Right forelimb (tissue), 1 donor: ENCODE measurements at places on chromosomes 7 and 10.

- DNase-seq: no peak
These were observed 115.3 kb downstream of the JAZF1 start for GRCh38 chr7:28065308-28065707.

DNA sequence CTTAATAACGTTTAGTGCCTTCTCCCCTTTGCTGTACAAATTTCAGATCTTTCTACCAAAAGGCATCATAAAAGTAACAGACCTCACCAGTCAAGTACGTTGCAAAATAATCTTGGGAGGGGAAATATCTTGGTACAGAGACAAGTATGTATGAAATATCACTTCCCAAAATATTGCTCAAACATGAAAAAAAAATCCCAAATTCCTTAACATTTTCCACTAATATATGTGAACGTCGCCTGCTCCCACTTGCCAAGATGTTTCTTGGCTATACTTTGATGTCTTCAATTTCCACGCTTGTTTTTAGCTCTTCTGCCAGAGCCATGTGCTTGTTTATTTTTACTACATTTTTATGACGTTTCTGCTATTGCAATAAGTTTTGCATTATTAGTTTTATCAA lies 223.5 kb downstream of the PLXNA4 start:
- no peak for DNase-seq

DNA sequence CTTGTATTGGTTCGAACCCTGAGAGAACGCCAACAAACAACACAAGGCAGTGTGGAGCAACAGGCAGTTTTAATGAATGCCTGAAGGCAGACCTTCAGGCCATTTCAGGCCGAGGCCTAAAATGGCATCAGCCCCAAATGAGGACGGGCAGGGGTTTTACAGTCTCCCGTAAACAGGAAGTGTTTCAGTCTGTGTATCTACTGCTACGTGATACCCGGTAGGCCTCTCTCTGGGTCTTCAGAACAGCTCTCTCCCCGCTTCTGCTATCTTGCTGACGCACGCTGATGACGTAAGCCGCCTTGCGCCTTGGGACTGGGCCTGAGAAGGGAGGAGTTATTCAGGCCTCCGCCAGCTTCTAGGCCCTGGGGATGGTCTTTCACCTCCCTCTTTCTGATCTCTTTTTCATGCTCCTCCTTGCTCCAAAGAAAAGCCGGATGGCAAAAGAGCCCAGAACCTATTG lies 67.7 kb downstream of the ST8SIA6 start:
- no peak for DNase-seq

- no peak for DNase-seq
These were observed 284.6 kb upstream of the ANKRD30A start for GRCh38 chr10:36840788-36841187.

DNA sequence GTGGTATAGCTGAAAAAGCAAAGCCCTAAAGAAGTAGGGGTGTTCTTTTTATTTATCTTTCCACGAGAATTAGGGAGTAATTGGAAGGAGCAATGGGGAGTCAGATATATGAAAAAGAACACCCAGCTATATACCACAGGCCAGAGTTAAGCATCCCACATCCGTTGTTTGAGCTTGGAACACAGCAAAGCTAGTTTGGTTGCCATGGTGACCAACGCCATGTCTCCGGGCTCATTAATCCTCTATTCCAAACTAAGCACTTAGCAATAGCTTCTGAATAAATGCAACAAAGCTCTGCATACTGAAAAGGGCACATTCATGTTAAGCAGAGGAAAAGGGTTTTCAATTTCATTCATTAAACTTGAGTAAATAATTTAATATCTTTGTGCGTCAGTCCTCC lies 23.5 kb downstream of the ASB4 start:
- no peak for DNase-seq

DNA sequence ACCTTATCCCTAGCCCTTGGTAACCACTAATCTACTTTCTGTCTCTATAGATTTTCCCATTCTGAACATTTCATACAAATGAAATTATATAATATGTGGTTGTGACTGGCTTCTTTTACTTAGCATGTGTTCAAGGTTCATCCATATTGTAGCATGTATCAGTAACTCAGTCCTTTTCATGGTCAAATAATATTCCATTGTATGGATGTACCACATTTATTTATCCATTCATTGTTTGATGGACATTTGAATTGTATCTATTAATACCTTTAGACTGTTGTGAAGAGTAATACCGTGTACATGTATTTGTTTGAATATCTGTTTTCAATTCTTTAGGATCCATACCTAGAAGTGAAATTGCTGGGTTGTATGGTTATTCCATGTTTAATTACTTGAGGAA lies 210.2 kb downstream of the BMPER start:
- DNase-seq: no peak

GRCh38 chr10:99523251-99523773 lies 9.4 kb upstream of the NKX2-3 start:
- DNase-seq: peak; percentile 32

- DNase-seq: no peak
These were observed 13.9 kb upstream of the ABCC2 start for GRCh38 chr10:99768556-99768955.

- DNase-seq: no peak
These were observed 379.1 kb downstream of the ADRA2A start for GRCh38 chr10:111455776-111456426.

DNA sequence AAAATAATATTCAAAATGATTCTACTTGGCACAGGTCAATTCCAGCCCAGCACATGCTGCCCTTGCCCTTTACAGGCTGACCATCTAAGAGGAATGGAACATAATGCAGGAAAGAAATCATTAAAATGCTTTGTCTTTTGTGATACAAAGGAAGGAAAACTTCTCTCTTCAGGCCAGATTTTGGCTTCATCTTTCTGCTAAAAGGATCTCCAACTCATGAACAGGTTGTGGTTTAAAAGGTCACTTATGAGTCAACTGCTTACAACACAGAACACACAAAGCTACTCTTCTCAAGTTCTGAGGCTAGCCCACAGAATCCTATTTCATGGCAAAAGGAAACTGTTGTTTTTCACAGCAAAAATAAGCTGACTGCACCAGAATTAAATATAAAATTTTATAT lies 197.1 kb downstream of the DOCK4 start:
- no peak for DNase-seq

- no peak for DNase-seq
These were observed 26.0 kb downstream of the KLHDC10 start for GRCh38 chr7:130096243-130096827.

GRCh38 chr10:68878496-68878895 lies 22.6 kb upstream of the DDX50 start:
- no peak for DNase-seq

DNA sequence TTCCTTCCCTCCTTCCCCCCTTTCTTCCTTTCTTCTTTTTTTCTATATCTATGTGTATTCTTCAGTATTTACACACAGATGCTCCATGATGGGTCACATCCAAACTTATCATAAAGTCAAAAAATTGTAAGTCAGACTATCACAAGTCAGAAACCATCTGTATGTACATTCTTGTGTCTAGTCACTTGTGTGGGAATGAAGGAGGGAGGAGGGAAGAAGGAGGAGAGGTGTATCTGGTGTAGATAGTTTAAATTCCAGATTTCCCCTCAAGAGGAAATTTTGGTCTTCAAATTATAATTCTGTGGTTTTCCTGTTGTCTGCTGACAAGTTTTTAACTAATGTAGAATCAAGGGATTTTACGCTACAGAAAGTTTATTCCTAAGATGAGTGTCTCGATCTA lies 287.2 kb downstream of the ETV1 start:
- no peak for DNase-seq
